ENCODE measurements at places on chromosomes 5 and 9. TPM values are rescaled to one million over a fixed set of nuclear protein-coding genes. Genes with fewer than 3 reads are reported as not detected.

HIGD2A gene
- 196 TPM for polyA plus RNA-seq

GRCh38 chr5:40547994-40548575 is 131.6 kb upstream of the PTGER4 start:
- DNase-seq, result no peak

DNA sequence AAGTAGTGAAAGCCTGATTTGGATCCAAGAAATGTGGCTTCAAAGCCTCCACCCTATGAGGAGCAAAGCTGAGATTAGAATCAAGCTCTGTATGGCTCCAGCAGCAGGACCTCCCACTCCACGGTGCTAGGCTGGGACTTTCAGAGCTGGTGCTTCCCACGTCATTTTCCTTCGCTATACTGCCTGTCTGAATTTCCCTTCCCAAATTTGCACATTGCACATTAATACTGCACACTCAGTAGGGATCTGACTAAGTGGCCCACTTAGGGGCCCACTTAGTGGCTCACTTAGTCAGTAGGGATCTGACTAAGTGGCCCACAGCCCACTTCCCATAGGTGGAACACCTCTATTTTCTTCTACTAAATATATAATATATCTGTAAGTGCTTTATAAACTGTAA is 14.1 kb upstream of the SPDL1 start:
- no peak for DNase-seq

GRCh38 chr5:107669096-107670031 is 1.4 kb downstream of the EFNA5 start:
- peak; percentile 65 for DNase-seq

COMMD10 gene
- polyA plus RNA-seq, result 22.5 TPM

GRK6 gene
- polyA plus RNA-seq, result 45.7 TPM

DNA sequence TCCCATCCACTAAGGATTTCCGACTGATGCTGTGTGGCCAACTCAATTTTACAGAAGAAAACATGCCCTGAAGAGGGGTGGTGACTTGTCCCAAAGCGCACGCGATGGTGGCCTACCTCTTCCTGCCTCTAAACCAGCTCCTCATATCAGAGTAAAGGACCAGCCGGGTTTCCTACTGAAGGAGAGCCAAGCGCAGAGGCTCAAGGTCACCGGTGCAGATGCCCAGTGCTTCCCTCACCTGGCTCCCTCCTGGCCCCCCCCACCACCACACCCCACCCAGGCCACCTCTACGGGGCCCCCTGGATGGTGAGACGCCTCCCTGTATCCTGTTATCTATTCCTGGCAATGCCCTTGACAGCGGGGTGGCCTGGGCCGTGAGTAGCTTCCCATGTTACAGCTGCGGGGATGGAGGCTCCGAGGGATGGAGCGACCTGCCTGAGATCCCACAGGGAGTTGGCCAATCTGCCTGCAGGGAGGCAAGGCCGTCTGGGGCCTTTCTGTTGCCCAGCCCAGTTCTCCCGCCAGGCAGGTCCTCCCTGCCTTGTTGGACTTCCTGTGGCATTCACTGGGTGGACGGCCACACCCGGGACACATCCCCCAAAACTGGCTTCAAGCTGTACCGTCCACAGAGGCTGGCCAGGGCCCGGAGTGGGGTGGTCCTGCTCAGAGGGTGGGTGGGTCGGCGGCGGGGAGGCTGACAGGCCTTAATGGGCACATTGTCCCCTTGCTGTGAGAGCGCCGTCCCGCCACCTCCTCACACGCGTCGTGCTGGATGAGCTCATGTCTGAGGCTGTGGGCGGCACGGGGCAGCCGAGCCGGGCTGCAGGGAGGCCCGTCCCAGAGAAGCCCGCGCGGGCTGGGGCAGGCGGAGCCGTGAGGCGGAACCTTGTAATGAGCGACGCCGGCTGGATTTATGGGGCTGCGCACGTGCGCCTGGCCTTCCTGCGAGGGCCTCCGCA is 72.5 kb downstream of the MACROH2A1 start:
- no peak for DNase-seq

PPP3R2 gene
- polyA plus RNA-seq, result not detected

DNA sequence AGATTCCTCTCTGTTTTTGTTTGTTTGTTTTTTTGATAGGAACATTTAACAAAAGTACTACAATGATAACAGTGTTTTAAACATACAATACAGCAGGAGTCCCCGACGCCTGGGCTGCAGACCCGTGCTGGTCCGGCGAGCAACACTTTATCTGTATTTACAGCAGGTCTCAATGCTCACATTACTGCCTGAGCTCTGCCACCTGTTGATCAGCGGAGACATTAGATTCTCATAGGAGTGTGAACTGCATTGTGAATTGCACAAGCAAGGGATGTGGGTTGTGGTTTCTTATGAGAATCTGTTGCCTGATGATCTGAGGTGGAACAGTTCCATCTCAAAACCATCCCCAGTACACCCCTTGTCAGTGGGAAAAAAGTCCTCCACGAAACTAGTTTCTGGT is 1068.5 kb upstream of the CDH10 start:
- DNase-seq, result no peak

CDX1 gene
- 0.26 TPM for polyA plus RNA-seq

- no peak for DNase-seq
Measured at GRCh38 chr9:20048437-20048836, 259.6 kb upstream of the SLC24A2 start.

GRCh38 chr5:172603251-172603806 is 37.7 kb upstream of the NEURL1B start:
- DNase-seq, result peak; percentile 37

TMEM215 gene
- not detected for polyA plus RNA-seq

ELOVL7 gene
- polyA plus RNA-seq, result 0.52 TPM

- DNase-seq, result no peak
Measured at GRCh38 chr5:146574713-146575112, 58.7 kb upstream of the GPR151 start.

SH2D3C gene
- 51.1 TPM for polyA plus RNA-seq

- DNase-seq, result no peak
Measured at GRCh38 chr5:147454996-147455677, 54.7 kb downstream of the DPYSL3 start.

PRUNE2 gene
- polyA plus RNA-seq, result 3.3 TPM

GRCh38 chr5:169635936-169636335 is 1.1 kb upstream of the DOCK2 start:
- no peak for DNase-seq

- no peak for DNase-seq
Measured at GRCh38 chr5:62460578-62460983, 48.0 kb downstream of the IPO11 start.

- DNase-seq, result no peak
Measured at GRCh38 chr5:33841891-33842290, 49.9 kb downstream of the ADAMTS12 start.

DNA sequence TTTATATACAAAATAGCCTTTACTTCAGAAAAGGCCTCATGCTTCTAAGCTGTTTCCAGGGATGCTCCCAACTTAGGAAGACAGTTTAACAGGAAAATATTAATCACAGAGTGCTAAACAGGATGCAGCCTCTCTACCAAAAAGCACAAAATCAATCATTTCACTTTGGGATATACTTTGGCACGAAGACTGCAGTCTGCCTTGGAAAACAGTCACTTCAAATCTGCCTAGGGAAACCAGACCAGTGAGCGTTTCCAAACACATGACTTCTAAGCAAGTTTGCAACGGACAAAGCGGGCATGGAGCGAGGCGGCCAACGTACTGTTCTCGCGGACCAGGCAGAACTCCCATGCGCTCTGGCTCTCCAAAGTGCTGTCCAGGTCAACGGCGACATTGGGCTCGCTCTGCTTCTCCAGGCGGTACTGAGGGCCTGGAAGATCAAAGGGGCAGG is 201.0 kb downstream of the MAPKAP1 start:
- DNase-seq, result no peak

SAPCD2 gene
- polyA plus RNA-seq, result 2.5 TPM

DNA sequence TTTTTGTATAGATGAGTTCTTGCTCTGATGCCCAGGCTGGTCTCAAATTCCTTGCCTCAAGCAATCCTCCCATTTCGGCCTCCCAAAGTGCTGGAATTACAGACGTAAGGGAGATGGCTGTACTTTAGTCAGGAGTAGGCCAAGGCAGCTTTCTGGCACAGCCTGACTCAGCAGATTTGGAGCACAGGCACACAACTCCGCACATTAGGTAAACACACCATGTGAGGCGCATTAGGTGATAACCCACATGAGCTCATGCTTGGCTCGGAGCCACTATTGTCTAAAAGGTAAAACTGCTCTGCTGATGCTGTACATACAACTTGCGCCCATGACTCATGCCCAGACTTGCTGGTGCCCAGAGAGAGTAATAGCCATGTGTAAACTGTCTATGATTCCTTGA is 1157.9 kb downstream of the TAF11L14 start:
- no peak for DNase-seq

GNA14 gene
- polyA plus RNA-seq, result 3.1 TPM

- no peak for DNase-seq
Measured at GRCh38 chr9:106233116-106233515, 538.8 kb downstream of the TMEM38B start.

ENTPD8 gene
- polyA plus RNA-seq, result 0.09 TPM
